Ovary (tissue), 10 donors: ENCODE measurements at places on chromosomes 2 and 18.

DNA sequence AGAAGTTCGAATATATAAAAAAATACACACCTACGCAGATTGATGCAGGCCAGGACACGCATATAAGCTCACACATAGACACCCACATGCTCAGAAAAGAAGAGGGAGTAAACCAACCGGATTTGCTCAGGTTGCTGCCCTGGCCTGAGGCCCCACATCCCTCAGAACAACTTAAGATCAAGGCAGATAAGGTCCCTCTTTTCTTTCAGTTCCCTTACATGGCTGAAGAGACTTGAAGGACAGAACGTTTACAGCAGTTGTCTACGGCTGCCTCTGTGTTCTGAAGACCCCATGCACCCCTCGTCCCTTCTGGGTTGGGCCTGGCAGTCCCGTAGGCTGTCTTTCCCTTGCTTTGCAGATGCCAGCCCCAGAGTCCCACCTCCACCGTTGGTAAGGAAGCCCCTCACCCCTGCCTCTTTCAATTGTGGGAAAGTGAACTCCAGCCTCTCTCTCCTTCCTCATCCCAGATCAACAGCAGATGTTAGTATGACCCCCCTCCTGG lies 4.3 kb upstream of the NAGK start:
- no peak overlapping the region for H3K27ac ChIP-seq
- H3K4me1 ChIP-seq = no peaks in the 10 kb centered on the region

GRCh38 chr2:134152045-134153010 lies 101.5 kb upstream of the MGAT5 start:
- no peak overlapping the region for H3K27ac ChIP-seq
- no peaks in the 10 kb centered on the region for H3K27me3 ChIP-seq
- no peaks in the 10 kb centered on the region for H3K36me3 ChIP-seq
- H3K4me3 ChIP-seq = no peak overlapping the region

GRCh38 chr2:149616681-149617456 lies 29.3 kb upstream of the MMADHC start:
- peaks cover 2% of the 10 kb centered on the region for H3K4me1 ChIP-seq
- H3K27ac ChIP-seq = no peak overlapping the region
- H3K36me3 ChIP-seq = no peaks in the 10 kb centered on the region
- DNase-seq = no peak

- H3K27ac ChIP-seq = no peak overlapping the region
- peaks cover 5% of the 10 kb centered on the region for H3K4me1 ChIP-seq
- H3K36me3 ChIP-seq = no peaks in the 10 kb centered on the region
- DNase-seq = peak; percentile 44
- H3K27me3 ChIP-seq = no peaks in the 10 kb centered on the region
These were observed 61.4 kb downstream of the SLC4A3 start for GRCh38 chr2:219688560-219689445.

- H3K36me3 ChIP-seq = no peaks in the 10 kb centered on the region
- no peak for DNase-seq
These were observed 298.8 kb downstream of the SP3 start for GRCh38 chr2:173666171-173666888.

DNA sequence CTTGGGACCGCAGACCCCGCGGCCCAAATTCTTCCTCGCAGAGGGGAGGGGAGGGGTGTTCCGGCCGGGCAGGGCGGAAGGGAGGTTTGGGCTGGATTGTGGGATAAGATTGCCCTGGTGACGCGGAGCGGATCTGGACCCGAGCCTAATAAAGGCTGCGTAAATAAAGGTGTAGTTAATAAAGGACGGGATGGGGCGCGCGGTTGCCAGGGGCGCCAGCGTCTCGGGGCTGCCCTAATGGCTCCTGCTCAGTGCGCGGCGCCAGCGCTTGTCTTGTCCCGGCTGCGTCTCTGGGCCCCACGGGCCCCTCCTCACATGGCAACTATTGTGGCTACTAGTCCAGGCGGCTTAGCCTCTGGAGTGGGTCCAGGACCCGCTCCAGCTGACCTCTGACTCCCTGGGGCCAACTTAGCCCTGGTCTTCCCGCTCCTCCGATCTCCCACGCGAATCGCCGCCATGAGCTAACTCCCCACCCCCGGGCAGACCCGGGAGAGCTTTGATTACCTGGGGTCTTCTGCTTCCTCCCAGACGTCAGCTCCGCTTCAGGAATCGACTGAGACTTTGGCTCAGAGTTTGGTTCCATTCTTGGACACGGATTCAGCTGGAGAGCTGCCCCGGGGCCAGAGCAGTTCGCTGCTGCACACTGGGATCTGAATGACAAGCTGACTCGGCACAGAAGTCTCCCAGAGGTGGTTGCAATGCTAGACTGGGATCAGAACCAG lies 36.5 kb downstream of the SLC25A52 start:
- H3K27me3 ChIP-seq = no peaks in the 10 kb centered on the region
- peak overlapping the region; percentile 1 for H3K27ac ChIP-seq
- no peaks in the 10 kb centered on the region for H3K4me1 ChIP-seq
- DNase-seq = peak; percentile 56
- peak overlapping the region; percentile 38 for H3K4me3 ChIP-seq

GRCh38 chr2:154952346-154952980 lies 254.0 kb downstream of the KCNJ3 start:
- no peak for DNase-seq
- H3K4me3 ChIP-seq = no peak overlapping the region
